Thyroid gland (tissue), 4 donors: ENCODE measurements at places on chromosomes 4 and X.

- H3K4me1 ChIP-seq: no peaks in the 10 kb centered on the region
- no peak overlapping the region for H3K4me3 ChIP-seq
- no peaks in the 10 kb centered on the region for H3K27me3 ChIP-seq
- no peaks in the 10 kb centered on the region for H3K36me3 ChIP-seq
- no peak for DNase-seq
These were observed 63.2 kb upstream of the FAM47B start for GRCh38 chrX:34879346-34879745.

GRCh38 chr4:140427106-140427918 lies at the start of gene CLGN:
Gene CLGN, minus strand, starts transcription at chr4:140427648. Its CDS starts 14,570 bp downstream, at chr4:140413078.
- no peak within 1 kb of the TSS for H3K27ac ChIP-seq
- H3K4me3 ChIP-seq: peak within 1 kb of the TSS; percentile 74
- no peaks in the 10 kb centered on the region for H3K27me3 ChIP-seq
- peak; percentile 48 for DNase-seq

- no peaks in the 10 kb centered on the region for H3K36me3 ChIP-seq
- no peak overlapping the region for H3K27ac ChIP-seq
- DNase-seq: no peak
- H3K4me3 ChIP-seq: no peak overlapping the region
- no peaks in the 10 kb centered on the region for H3K4me1 ChIP-seq
These were observed 7.6 kb downstream of the CITED1 start for GRCh38 chrX:72297953-72298730.

- DNase-seq: no peak
- H3K4me1 ChIP-seq: peaks cover 8% of the 10 kb centered on the region
- H3K27me3 ChIP-seq: no peaks in the 10 kb centered on the region
These were observed 96.3 kb upstream of the MSX1 start for GRCh38 chr4:4762909-4763821.

- no peaks in the 10 kb centered on the region for H3K27me3 ChIP-seq
- no peak overlapping the region for H3K27ac ChIP-seq
- no peaks in the 10 kb centered on the region for H3K36me3 ChIP-seq
These were observed 11.1 kb downstream of the RASL11B start for GRCh38 chr4:52873191-52873590.

- H3K27ac ChIP-seq: no peak overlapping the region
- H3K4me1 ChIP-seq: no peaks in the 10 kb centered on the region
- H3K27me3 ChIP-seq: no peaks in the 10 kb centered on the region
- no peak overlapping the region for H3K4me3 ChIP-seq
These were observed 123.6 kb upstream of the TET2 start for GRCh38 chr4:105022811-105023667.

DNA sequence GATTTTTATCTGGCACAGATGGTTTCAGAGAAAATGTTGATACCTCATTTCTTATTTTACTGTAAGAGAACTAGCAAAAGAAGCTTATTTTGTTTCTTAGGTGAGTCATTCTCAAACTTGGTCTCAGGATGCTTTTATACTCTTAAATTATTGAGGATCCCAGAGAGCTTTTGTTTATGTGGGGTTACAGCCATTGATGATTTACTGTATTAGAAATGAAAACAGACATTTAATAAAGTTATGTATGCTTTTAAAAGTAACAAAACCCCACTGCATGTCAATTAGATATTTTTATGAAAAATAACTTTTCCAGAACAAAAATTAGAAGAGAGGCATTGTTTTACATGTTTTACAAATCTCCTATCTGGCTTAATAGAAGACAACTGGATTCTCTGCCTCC lies 12.1 kb downstream of the USP9X start:
- H3K4me1 ChIP-seq: no peaks in the 10 kb centered on the region
- H3K36me3 ChIP-seq: no peaks in the 10 kb centered on the region
- no peak overlapping the region for H3K27ac ChIP-seq
- DNase-seq: no peak

DNA sequence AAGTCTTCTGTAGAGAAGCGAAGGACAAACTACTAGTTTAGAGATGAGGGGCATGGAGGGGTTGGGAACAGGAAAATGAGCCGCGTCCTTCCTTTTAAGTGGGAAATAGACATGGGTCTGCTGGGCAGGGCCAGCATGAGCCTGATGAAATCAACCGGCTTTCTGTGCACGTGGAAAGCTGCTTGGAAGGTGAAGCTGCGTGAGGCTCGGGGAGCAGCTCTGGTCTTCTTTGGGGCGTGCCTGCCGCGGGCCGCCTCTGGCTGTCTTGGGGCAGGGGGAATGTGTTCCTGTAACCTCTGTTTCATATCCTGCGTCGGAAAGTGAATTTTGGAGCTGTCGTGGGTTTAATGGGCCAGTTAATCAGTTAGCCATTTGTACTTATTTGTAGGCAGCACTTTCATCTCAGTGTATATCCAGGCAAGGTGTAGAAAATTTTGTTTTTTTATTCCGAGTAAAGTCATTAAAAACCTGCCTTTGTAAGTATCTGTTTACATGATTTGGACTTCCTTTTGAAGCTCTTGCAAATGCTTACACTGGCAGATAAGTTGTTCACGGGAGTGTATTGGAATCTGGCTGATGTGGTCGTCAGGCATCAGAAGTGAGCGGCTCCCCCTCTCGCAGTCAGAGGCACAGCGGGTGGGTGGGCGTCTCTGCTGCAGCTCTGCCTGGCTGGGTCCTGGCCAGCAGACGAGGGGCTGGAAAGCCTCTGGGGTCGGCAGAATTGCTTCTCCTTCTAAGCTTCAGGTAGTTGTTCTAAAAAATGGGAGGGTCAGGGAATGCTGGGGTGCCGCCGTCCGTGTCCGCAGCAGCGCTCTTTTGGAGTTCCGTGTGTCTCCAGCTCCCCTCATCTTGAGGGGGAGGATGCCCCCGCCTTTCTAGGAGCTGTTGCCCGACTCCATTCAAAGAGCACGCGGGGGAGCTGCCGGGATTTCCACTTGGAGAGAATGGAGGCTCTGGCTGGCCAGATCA lies 70.5 kb upstream of the HGFAC start:
- no peak overlapping the region for H3K4me3 ChIP-seq
- no peaks in the 10 kb centered on the region for H3K4me1 ChIP-seq
- H3K27ac ChIP-seq: no peak overlapping the region

DNA sequence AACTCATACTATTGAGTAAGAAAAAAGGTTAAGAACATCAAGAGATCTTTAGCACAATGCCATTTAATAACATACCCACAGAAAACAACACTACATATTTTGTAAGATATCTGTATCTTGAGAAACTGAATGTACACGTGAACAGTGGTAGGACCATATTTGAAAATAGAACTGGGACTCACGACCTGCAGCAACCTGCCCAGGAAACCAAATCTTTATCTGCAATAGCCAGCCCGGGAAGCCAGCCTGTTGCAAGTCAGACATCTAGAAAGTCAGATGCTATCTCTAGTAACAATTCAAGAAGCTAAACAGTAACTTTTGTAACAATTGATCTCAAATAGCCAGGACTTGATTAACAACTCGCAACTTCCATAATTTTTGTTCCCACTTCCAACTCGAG lies 52.6 kb upstream of the SOD3 start:
- DNase-seq: no peak
- no peak overlapping the region for H3K27ac ChIP-seq
- no peaks in the 10 kb centered on the region for H3K4me1 ChIP-seq
- H3K36me3 ChIP-seq: no peaks in the 10 kb centered on the region
- H3K27me3 ChIP-seq: no peaks in the 10 kb centered on the region
- H3K4me3 ChIP-seq: no peak overlapping the region

- no peaks in the 10 kb centered on the region for H3K36me3 ChIP-seq
- no peaks in the 10 kb centered on the region for H3K4me1 ChIP-seq
- H3K27me3 ChIP-seq: no peaks in the 10 kb centered on the region
- DNase-seq: no peak
These were observed 82.1 kb downstream of the TASL start for GRCh38 chrX:30495468-30495867.

GRCh38 chrX:131988236-131988635 lies 34.9 kb upstream of the STK26 start:
- no peak overlapping the region for H3K27ac ChIP-seq
- DNase-seq: no peak
- no peaks in the 10 kb centered on the region for H3K36me3 ChIP-seq
- no peak overlapping the region for H3K4me3 ChIP-seq

DNA sequence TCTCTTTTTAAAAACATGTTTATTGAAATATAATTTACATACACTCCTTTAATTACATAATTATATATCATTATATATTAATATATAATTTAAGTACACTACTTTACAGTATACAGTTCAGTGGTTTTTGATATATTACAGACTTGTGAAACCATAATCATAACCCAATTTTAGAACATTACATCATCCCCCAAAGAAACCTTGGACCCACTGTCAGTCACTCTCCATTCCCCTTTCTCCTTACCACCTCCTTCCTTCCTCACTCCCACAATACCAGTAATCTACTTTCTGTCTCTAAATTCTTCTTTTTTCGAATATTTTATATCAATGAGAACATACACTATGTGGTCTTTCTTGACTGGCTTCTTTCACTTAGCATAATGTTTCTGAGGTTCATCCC lies 17.9 kb upstream of the EXOSC9 start:
- H3K27ac ChIP-seq: no peak overlapping the region
- no peaks in the 10 kb centered on the region for H3K4me1 ChIP-seq
- no peak overlapping the region for H3K4me3 ChIP-seq

GRCh38 chr4:141768954-141769353 lies 132.6 kb downstream of the IL15 start:
- no peaks in the 10 kb centered on the region for H3K4me1 ChIP-seq
- no peaks in the 10 kb centered on the region for H3K27me3 ChIP-seq
- H3K4me3 ChIP-seq: no peak overlapping the region
- H3K36me3 ChIP-seq: no peaks in the 10 kb centered on the region

DNA sequence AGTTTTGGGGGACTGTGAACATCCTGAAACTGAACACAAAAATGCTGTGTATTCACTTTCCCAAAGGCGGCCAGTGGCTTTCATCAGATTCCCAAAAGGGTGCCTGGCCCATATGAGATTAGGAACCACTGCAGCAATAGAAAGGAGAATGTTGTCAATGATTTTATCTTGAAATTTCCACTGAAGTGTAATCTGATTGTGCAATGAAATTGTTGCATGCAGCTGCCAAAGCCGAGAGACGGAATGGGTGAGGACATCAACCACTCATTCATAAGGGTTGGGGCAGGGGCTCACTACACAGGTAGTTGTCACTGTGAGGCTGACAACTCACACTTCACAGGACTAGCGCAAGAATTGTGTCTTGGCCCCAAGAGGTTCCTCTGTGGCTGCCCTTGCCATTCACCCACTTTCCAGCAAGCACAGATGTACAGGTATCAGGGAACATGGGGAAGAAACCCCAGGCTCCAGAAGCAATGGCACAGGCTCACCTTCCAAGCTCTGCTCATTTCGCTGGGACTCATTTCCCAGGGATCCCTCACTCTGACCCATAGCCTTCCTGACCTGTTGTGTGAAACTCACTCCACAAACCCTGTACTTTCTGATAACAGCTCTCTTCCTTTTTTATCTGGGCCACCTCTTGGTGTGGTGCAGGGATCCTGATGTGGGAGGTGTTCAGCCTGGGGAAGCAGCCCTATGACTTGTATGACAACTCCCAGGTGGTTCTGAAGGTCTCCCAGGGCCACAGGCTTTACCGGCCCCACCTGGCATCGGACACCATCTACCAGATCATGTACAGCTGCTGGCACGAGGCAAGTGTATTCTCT lies 48.8 kb downstream of the BMX start:
- no peaks in the 10 kb centered on the region for H3K36me3 ChIP-seq
- H3K27ac ChIP-seq: no peak overlapping the region
- H3K4me3 ChIP-seq: no peak overlapping the region
- peak; percentile 10 for DNase-seq
- no peaks in the 10 kb centered on the region for H3K4me1 ChIP-seq

GRCh38 chr4:8556341-8557150 lies 23.6 kb upstream of the GPR78 start:
- H3K27ac ChIP-seq: peak overlapping the region; percentile 34
- no peak overlapping the region for H3K4me3 ChIP-seq
- H3K27me3 ChIP-seq: no peaks in the 10 kb centered on the region
- peaks cover 12% of the 10 kb centered on the region for H3K4me1 ChIP-seq
- H3K36me3 ChIP-seq: no peaks in the 10 kb centered on the region
- DNase-seq: peak; percentile 81

- no peaks in the 10 kb centered on the region for H3K36me3 ChIP-seq
- H3K27me3 ChIP-seq: no peaks in the 10 kb centered on the region
- H3K27ac ChIP-seq: no peak overlapping the region
- no peak overlapping the region for H3K4me3 ChIP-seq
- no peaks in the 10 kb centered on the region for H3K4me1 ChIP-seq
These were observed 23.5 kb upstream of the IL2 start for GRCh38 chr4:122479935-122480416.

GRCh38 chrX:110420771-110421499 lies 62.3 kb downstream of the RTL9 start:
- H3K27me3 ChIP-seq: no peaks in the 10 kb centered on the region
- H3K4me1 ChIP-seq: peaks cover 16% of the 10 kb centered on the region
- DNase-seq: no peak
- H3K36me3 ChIP-seq: no peaks in the 10 kb centered on the region
- H3K4me3 ChIP-seq: no peak overlapping the region

- no peaks in the 10 kb centered on the region for H3K27me3 ChIP-seq
- H3K27ac ChIP-seq: no peak overlapping the region
- DNase-seq: no peak
- no peaks in the 10 kb centered on the region for H3K36me3 ChIP-seq
- H3K4me3 ChIP-seq: no peak overlapping the region
- no peaks in the 10 kb centered on the region for H3K4me1 ChIP-seq
These were observed 3.5 kb downstream of the EPGN start for GRCh38 chr4:74311696-74312313.

- H3K4me1 ChIP-seq: no peaks in the 10 kb centered on the region
- no peak overlapping the region for H3K4me3 ChIP-seq
- H3K36me3 ChIP-seq: no peaks in the 10 kb centered on the region
- H3K27me3 ChIP-seq: no peaks in the 10 kb centered on the region
- DNase-seq: no peak
These were observed 24.1 kb downstream of the GPM6A start for GRCh38 chr4:175787948-175788347.

GRCh38 chr4:17771284-17771908 lies 10.0 kb downstream of the FAM184B start:
- H3K4me1 ChIP-seq: no peaks in the 10 kb centered on the region
- no peaks in the 10 kb centered on the region for H3K36me3 ChIP-seq
- H3K27ac ChIP-seq: no peak overlapping the region
- no peak overlapping the region for H3K4me3 ChIP-seq

- H3K4me3 ChIP-seq: no peak overlapping the region
- H3K27me3 ChIP-seq: no peaks in the 10 kb centered on the region
- no peak overlapping the region for H3K27ac ChIP-seq
- DNase-seq: no peak
These were observed 26.8 kb downstream of the NSD2 start for GRCh38 chr4:1898007-1898406.

DNA sequence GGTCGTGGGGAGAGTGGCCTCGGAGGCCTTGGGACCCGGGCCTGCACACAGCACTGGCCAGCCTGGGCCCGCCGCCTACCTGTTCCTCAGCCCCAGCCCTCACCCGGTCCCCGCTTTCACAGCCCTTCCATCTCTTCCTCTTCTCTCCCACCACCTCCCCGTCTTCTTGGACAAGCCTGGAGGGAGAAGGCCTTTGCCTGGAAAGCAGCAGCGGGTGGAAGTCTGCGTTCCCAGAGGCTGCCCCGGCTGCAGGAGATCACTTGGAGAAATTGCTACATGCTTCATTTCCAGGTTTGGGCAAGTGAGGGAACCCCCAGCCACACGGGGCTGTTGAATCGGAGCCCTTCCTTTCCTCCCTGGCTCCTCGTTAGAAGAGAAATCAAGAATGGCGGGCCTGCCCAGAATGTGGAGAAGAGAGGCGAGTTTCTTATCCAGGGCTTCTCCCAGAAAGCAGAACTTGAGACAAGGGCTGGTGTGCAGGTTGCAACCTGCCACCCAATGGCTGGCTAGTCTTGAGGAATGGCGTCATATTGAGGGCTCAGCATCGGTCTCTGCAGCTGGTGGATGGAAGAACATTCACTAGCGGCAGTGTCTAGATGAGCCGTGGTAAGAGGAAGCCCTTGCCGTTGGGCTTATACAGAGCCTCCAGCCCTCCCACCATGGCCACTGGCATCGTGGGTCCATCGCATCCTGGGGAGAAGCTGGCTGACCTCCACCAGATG lies 1.2 kb upstream of the PDZD4 start:
- no peak for DNase-seq
- H3K4me1 ChIP-seq: peaks cover 7% of the 10 kb centered on the region
- peaks cover 15% of the 10 kb centered on the region for H3K27me3 ChIP-seq
